ENCODE measurements at places on chromosomes 1 and 21.

DNA sequence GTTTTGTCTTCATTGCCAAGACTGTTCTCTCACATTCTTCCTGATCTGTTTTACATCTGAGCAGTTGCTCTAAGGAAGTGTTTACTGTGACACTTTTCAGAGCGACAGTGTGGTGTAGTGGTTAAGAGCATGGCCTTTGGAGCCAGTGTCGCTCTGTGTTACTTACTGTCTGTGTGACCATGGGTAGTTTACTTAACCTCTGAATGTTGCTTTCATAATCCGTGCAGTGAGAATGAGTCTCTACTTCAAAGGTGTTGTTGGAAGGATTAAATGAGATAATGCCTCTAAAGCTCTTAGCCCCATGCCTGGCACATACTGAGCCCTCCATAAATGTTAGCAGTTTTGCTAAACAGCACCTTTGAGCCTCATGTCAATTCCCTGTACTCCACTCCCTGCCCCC is 35.9 kb upstream of the ZFP69B start:
- no peak for DNase-seq

GRCh38 chr1:61233121-61233660 is 150.8 kb downstream of the NFIA start:
- DNase-seq: no peak

GRCh38 chr1:222844411-222844779 is 29.6 kb downstream of the DISP1 start:
- DNase-seq: no peak

GRCh38 chr1:214416417-214416816 is 135.0 kb downstream of the PTPN14 start:
- DNase-seq: no peak

DNA sequence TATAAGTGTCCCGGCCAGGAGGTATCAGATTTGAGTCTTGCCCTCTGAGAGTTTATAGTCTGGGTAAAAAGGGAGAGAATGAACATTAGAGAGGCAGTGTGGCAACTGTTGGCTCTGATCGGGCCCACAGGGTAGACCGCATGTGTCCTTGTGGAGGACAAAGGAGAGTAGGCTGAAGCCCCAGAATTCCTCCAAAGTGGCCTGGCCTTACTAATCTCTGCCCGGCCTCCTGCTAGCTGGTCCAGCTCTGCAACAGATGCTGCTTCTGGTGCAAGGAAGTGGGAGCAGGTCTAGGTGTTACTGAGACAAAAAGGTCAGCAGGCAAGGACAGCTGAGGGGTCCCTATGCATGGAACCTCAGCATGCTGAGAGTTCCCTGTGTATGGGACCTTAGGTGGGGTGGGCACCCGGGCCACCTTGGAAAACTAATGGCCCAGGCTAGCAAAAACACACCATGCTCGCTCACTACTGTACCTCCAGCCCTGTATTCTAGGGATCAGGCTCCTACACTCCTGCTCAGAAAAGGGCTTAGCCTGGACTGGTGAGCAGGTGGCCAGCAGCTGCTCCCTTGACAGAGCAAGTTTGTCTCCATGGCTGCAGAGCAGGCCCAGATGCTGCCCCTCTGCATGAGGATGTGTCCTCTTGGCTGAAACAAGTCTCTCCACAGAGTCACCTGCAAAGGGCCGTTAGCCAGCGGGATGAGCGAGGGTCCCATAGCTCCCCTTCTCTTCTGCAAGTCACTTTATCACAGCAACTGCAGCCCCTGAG is 30.3 kb upstream of the RGS16 start:
- DNase-seq: no peak

GRCh38 chr1:76494807-76495206 is 372.5 kb upstream of the ST6GALNAC5 start:
- DNase-seq: peak; percentile 3

- DNase-seq: no peak
Measured at GRCh38 chr1:218759795-218760194, 413.9 kb upstream of the LYPLAL1 start.

Data from stimulated activated CD8-positive, alpha-beta memory T cell treated with anti-CD3 and anti-CD28 coated beads, Interleukin-15, amount 100 ng/mL, for 48 hours (primary cell).